CD4-positive, CD25-positive, alpha-beta regulatory T cell (primary cell): ENCODE measurements at places on chromosomes 2 and 18. TPM values are rescaled to one million over a fixed set of nuclear protein-coding genes. Genes with fewer than 3 reads are reported as not detected.
A peak's percentile ranks its signal among the peaks of the same experiment; 100 is the strongest.

- DNase-seq: no peak
These were observed 29.9 kb upstream of the ALKAL2 start for GRCh38 chr2:317501-318424.

Gene FEV
- total RNA-seq: not detected

Gene IL1R2
- 1.8 TPM for total RNA-seq

DNA sequence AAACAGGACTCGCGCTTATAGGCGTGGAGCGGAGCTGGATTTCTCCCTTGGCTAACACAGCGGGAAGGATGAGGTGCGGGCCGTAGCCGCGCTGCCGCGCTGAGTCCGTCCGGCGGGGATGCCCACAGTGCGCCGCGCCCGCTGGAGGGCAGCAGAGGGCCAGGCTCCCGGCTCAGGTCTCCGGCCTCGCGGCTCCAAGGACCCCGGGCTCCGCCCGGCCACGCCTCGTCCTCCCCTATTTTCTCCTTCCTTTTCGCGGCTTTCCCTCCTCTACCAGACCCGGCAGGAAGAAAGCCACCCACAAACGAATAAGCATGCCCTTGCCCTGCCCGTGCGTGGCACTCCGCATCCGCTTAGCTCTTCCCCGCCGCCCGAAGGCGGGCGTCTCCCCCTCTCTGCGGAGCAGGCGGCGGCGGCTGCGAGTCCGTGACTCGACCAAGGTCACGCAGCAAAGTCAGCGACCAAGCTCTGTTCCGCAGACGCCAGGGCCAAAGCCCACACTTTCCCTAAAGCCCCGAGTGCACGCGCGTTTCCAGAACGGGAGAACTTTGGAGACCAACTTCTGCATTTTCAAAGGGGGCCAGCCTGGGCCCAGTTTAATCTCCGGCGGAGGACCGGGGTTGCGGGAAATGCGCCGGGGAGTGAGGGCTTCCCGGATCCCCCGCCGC is 48.5 kb downstream of the KCNIP3 start:
- DNase-seq: peak; percentile 48

- DNase-seq: no peak
These were observed 744.8 kb upstream of the ID2 start for GRCh38 chr2:7937082-7937481.

GRCh38 chr2:70887550-70888246 is 48.0 kb upstream of the ATP6V1B1 start:
- no peak for DNase-seq

Gene RAD51AP2
- not detected for total RNA-seq

Gene RAB6C
- not detected for total RNA-seq
